ENCODE measurements at places on chromosomes 12 and 14. TPM values are rescaled to one million over a fixed set of nuclear protein-coding genes. Genes with fewer than 3 reads are reported as not detected.

- no peak for DNase-seq
These were observed 65.4 kb downstream of the ERC1 start for GRCh38 chr12:1056390-1056789.

GRCh38 chr12:18837505-18837904 is 99.6 kb downstream of the CAPZA3 start:
- no peak for DNase-seq

DNA sequence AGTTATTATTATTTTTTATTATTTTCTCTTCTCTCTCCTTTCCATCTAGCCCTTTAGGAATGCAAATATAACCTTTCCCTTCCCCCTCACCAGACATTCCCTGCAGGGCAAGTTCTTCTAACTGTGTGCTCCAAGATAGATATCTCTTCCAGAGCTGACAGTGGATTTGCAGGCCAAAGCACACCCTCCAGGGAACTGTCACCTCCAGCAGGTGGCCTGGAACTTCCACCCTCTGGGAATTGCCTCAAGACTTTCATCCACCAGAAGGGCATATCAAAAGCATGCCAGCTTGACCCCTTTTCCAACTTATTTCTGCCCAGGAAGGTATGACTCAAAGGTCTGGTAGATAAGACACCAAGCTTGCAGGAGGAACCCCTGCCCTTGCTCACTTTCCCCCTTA is 13.6 kb upstream of the KCNA5 start:
- no peak for DNase-seq

DNA sequence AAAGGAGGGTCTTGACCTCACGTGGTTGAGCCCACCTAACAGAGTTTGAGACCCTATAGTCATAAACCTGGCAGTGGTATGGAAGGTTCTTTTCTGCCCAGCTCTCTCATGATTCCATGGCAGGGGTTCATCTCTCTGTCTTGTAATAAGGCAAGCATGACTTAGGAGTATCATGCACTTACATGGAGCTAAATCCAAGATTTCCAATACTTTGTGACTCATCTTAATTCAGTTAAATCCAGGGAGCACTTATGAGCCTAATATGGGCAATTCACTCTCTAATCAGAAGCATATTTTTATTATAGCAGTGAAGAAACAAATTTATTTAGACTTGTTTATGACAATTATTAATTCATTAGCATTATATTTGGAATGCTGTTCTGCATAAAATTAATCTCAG is 131.8 kb upstream of the CPSF6 start:
- DNase-seq = no peak

DNA sequence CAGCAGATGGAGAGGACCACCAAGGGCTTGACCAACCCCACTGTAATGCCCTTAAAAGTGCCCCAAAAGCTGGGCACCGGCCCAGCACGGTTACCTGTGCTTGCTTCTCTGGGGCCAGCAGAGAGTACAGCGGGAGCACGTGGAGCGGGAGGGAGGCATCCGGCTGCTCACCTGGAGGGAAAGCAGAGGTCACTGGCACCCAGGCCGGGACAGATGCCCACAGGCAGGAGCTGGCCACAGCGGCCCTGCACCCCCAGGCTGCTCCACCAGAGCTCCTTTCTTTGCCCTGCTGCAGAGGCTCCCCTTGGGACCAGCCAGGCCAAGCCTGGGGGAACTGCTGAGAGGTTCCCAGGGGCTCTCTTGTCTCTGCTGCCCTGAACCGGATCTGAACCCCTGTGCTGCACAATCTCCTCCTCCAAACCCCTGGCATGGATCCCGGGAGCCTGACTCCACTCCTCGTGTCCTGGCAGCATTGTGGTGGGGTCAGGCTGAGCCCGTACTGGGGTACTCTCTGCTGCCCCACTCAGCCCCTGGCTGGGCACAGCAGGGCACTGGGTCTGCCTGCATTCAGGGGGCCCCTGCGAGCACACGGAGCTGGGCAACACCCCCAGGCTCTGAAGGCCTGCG is 24.0 kb downstream of the DHX37 start:
- no peak for DNase-seq

- no peak for DNase-seq
These were observed 295.7 kb downstream of the CACNA1C start for GRCh38 chr12:2348482-2348852.

The RFLNA gene
- not detected for total RNA-seq

The SERPINA1 gene
- total RNA-seq = not detected

The CLEC2B gene
- not detected for total RNA-seq

The APOF gene
- total RNA-seq = not detected

The KRT6A gene
- not detected for total RNA-seq

The SERPINA6 gene
- not detected for total RNA-seq

The CLEC4C gene
- not detected for total RNA-seq

The EFS gene
- total RNA-seq = 12.8 TPM
